ENCODE measurements at places on chromosomes 4 and X. TPM values are rescaled to one million over a fixed set of nuclear protein-coding genes. Genes with fewer than 3 reads are reported as not detected.

Gene MAP7D2
- total RNA-seq: not detected

Gene MAGEA8
- not detected for total RNA-seq

Gene PPBP
- total RNA-seq: not detected

Gene SFRP2
- not detected for total RNA-seq

Gene DUX4
- total RNA-seq: not detected

Data from smooth muscle cell of the coronary artery (primary cell).